T1000 (cell line): ENCODE measurements at places on chromosomes 4 and X.

DNA sequence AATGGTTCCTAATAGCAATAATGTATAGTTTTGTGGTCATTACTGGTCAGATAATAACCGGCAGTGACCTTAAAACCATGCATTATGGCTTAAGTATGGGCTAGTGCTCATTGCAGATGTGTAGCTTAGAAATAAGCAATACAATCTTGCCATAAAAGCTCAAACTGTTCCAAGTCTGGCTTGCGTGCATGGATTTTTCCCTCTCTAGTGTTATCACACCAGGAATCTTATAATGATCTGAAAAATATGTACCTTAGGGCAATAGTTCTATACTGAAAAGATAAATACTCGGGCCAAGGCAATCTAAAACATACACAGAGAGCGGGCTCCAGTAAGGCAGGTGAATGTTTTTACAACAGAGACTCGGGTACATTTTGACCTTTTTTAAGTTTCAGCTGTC, 157.8 kb downstream of the DHX15 start:
- DNase-seq = no peak

DNA sequence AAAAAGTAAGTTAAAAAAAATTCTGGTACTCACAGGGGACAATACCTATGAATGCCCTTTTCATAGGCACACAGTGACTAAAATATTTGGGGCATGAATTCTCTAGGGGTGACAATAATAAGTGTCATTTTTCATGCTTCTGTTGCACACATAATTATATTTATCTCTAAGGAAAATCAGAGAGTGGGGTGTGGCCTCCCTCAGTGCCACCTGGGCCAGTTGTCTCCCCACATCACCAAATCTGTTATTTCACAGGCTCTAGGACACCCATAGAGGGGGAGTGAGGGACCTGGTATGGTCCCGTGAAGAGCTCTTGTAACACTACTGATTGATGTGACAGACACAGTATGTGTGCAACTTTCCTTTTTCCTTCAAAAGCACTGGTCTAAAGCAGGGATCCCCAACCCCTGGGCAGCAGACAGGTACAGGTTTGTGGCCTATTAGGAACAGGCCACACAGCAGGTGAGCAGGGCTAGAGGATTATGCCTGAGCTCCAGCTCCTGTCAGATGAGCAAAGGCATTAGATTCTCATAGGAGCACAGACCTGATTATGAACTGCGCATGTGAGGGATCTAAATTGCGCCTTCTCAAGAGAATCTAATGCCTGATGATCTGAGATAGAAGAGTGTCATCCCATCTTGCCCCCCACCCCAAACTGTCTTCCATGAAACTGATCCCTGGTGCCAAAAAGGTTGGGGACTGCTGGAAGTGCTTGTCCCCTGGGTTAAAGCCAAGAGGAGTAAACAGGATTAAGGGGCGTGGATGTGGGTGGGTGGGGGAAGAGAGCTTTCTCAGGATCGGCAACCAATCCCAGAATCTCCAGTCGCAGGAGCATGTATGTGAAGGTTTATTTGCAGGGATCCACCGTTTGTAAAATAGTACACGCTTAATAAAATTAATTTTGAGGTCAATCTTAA, 856 bp downstream of the SLC9B1 start:
- DNase-seq = no peak

DNA sequence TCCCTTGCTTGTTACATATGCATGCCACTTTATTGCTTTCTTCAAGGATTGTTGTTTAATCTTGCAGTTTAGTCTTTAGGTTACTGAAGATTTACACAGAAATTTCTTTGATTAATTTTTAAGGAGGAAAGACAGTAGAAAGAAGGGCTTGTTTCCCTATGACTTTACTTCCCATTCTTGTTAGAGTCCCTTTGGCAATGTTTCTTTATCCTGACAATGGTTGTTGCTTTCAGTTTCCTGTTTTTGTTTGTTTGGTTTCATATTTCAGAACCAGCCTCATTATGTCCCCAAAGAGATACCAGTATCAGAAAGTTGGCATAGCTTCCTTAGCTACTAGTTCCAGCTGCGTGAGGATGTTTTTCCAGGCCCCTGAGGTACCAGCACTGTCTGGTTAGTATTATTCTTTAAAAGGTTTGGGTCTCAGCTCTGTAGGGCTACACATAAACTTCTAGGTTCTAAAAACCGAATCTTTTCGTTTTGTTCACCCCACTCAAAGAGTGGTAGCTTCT, 61.3 kb upstream of the UNC5C start:
- no peak for DNase-seq

DNA sequence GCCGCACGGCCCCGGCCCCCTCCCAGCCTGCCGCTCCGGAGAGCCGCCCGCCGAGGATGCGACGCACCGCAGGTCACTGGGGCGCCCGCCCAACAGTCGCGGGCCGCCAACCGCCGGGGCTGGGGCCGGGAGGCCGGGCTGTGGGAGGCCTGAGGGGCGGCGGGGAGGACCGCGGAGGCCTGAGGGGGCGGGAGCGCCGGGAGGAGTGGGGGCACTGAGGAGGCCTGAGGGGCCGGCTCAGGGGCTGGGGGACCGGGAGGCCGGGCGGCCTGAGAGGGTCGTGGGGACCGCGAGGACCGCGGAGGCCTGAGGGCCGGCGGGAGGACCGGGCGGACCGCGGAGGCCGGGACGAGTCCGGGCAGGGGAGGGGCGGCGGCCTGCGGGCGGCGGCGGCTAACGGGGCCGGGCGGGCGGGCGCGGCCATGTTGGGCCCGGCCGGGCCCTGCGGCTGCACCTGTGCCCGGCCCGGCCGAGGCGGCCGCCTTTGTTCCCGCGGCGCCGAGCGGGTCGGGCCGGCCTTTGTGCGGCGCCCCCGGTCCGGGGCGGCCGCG, 353 bp downstream of the NSD2 start:
- DNase-seq = no peak

DNA sequence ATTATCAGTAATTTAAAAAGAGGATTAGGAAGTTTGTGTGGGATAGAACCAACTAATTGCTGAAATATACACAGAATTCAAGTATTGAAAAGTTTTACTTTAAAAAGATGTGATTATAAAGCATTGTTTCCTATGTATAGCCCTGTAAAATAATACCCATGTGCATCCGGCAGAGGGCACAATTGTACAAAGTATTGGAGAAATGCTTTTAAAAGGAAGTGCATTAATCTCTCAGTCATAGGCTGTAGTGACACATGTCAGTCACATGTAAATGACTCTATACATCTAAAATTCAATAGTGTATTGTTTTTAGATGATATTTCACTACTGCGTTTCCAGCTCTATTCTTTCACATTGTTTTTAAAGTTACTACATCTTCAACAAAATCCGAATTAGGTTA, 9.7 kb upstream of the GEMIN8 start:
- DNase-seq = no peak

DNA sequence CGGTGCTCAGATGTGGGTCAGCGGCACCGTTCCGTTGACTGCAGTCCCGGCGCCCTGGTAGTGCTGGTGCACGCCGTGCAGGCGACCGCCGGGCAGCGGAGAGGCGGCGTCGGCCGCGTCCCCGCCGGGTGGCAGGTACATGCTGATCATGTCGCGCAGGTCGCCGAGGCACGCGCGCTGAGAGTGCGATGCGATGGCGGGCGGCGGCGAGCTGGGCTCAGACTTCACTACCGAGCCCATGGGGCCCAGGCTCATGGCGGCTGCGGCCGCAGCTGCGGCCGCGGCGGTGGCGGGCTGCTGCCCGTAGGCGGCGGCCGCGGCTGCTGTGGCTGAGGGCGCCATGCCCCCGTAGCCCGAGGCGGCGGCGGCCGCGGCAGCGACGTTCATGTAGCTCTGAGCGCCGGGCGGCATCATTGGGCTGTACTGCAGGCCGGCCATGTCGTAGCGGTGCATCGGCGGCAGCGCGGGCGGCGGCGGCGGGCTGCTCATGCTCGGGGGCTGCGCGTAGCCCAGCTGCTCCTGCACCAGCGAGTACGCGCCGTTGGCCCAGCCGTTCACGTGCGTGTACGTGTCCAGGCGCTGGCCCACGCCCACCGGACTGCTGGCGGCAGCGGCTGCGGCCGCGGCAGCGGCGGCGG, 1.0 kb downstream of the SOX3 start:
- DNase-seq = no peak

DNA sequence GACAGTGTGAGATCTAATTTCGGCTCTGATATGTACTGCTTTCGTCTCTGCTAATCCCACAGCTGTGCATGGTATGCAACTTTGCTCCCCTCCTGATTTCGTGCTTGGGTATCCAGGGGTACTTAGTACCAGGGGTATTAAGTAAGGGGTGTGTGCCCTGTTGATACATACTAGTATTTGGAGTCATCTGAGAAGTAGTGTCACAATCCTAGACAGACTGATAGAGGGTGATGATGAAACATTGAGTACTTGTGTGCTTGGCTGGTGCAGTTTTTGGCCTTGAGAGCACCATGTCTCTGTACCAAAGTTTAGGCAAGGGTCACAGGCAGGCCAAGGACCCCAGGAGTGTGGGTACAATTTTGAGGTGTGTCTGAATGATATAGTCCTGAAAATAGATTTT, 10.9 kb downstream of the GPAT3 start:
- DNase-seq = no peak

GRCh38 chr4:94978904-94979303, 221.1 kb downstream of the BMPR1B start:
- DNase-seq = no peak

GRCh38 chr4:168164915-168165548, 72.7 kb downstream of the ANXA10 start:
- no peak for DNase-seq

DNA sequence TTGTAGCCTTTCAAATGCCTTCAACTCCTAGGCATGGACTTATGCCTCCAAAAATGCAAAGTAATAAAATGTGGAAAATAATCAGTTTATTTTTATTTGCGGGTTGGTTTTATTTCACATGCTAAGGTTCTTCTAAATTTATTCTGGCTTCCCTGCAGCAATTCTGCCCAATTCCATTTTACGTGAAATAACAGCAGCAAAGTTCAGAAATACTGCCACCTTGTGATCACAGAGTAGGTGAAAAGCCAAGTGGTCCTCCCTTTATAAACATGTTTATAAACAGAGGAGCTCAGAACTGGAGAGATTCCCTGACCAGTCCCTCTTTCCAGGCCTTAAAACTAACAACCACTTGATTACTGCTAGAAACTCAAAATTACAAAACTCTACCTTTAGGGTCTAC, 14.7 kb upstream of the DCHS2 start:
- DNase-seq = no peak

DNA sequence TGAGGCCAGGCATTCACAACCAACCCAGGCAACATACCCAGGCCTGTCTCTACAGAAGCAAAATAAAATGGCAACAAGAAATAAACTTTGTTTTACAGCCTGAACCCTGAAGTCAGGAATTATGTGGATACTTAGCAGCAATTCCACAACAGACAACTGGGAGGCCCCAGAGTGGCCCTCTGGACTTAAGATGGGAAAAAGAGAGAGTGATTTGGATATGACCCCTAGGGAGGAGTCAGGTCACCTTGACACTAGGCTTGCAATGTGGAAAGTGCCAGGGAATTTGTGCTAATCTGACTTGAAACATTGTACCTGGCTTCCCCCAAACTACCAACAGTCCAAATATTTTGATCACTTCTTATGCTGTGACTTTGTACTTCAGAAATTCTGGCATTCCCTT, 193.1 kb downstream of the PARM1 start:
- DNase-seq = no peak

DNA sequence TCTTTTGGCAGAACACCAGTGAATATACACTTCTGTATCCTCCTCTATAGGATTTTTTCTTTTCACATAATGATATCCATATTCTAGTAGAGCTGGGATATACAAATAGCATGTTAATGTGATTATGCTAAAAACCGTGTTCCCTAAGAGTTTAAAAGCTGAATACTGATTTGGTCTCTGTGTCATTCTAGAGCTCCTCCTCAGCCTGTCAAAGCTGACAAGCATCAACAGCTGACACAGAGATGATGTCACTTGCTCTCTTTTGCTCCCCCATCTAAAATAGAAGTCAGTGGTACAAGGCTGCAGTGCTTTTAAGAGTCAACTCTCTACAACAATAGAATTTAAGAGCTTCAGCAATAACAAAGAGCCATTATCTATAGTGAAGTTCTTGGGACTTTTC, 17.1 kb upstream of the HERC3 start:
- DNase-seq = no peak

DNA sequence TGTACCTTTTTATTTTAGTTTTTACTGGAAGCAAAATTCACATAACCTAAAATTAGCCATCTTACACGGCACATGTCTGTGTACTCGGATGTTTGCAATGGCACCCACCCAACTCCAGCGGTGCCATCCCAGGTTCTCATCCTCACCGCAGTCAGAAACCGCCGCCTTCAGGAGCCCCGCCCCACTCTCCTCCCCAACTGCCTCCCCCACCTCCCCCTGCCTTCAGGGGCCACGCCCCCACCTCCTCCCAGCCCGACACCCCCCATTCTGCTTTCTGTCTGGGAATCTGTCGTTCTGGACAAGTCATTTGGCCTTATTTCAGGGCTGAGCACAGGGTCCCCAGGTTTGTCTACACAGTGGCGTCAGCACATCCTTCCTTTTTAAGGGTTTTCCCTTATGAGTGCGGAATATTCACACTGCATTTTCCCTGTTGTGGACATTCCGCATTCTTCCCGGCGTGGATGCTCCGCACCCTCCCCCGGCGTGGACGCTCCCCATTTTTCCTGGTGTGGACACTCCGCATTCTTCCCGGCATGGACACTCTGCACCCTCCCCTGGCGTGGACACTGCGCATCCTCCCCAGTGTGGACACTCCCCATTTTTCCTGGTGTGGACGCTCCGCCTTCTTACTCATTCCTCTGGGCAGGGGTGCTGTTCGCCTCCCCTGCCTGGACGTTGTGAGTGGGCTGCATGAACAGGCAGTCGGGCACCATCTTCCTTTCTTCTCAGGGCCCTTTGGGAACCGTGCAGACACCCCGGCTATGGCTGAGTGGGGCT, 135.4 kb upstream of the NKX1-1 start:
- no peak for DNase-seq
